Epithelial cell of alveolus of lung (primary cell): ENCODE measurements at places on chromosomes 1 and 21. TPM values are rescaled to one million over a fixed set of nuclear protein-coding genes. Genes with fewer than 3 reads are reported as not detected.

The TEX38 gene
- not detected in 2 replicates for total RNA-seq

The ATXN7L2 gene
- total RNA-seq, result 4.7 and 6.5 TPM in 2 replicates

The PTCH2 gene
- total RNA-seq, result 0.13 TPM in 1 of 2 replicates, not detected in the other

The LEMD1 gene
- not detected in 2 replicates for total RNA-seq

The TMEM51 gene
- total RNA-seq, result 14.1 and 21.6 TPM in 2 replicates

The FMO4 gene
- 2.1 and 3.8 TPM in 2 replicates for total RNA-seq

The CCDC181 gene
- 1.2 and 2.2 TPM in 2 replicates for total RNA-seq

The FCRL5 gene
- not detected in 2 replicates for total RNA-seq

The PLA2G2D gene
- total RNA-seq, result not detected in 2 replicates

The FBXO28 gene
- total RNA-seq, result 17.3 and 35.5 TPM in 2 replicates

The AMY1C gene
- not detected in 2 replicates for total RNA-seq

The CELA3A gene
- total RNA-seq, result 0.56 TPM in 1 of 2 replicates, not detected in the other

The TMEM125 gene
- total RNA-seq, result 0.13 TPM in 1 of 2 replicates, not detected in the other

The SELENBP1 gene
- total RNA-seq, result 27.0 and 118 TPM in 2 replicates

The RNF186 gene
- not detected in 2 replicates for total RNA-seq

The B3GALT2 gene
- total RNA-seq, result 0.24 and 1.8 TPM in 2 replicates

The TRIM58 gene
- total RNA-seq, result 0.13 and 0.32 TPM in 2 replicates

The LIN28A gene
- not detected in 2 replicates for total RNA-seq

The IFNLR1 gene
- 0.78 TPM in 1 of 2 replicates, not detected in the other for total RNA-seq

The SEMA6C gene
- total RNA-seq, result 1.7 and 5.5 TPM in 2 replicates

The FCER1G gene
- total RNA-seq, result 0.26 and 6.1 TPM in 2 replicates

The TMEM82 gene
- not detected in 2 replicates for total RNA-seq

The KRTAP11-1 gene
- total RNA-seq, result not detected in 2 replicates

The BLACAT1 gene
- total RNA-seq, result under 0.01 TPM in 1 of 2 replicates, not detected in the other

The C8B gene
- not detected in 2 replicates for total RNA-seq

The C1orf210 gene
- not detected in 2 replicates for total RNA-seq

The TSSK3 gene
- not detected in 2 replicates for total RNA-seq

The GIPC2 gene
- 0.08 and 0.52 TPM in 2 replicates for total RNA-seq

The KCNJ6 gene
- under 0.01 and 0.13 TPM in 2 replicates for total RNA-seq
